ENCODE measurements at places on chromosomes 7 and 10.

- no peak for DNase-seq
Observed at GRCh38 chr10:24825551-24825950, 101.9 kb upstream of the ARHGAP21 start.

- no peak for DNase-seq
Observed at GRCh38 chr7:23474829-23475575, 4.7 kb upstream of the IGF2BP3 start.

GRCh38 chr10:47401874-47402640, 18.0 kb upstream of the ZNF488 start:
- no peak for DNase-seq

GRCh38 chr7:30136117-30136731, 1.4 kb downstream of the MTURN start:
- no peak for DNase-seq

- DNase-seq = no peak
Observed at GRCh38 chr7:51647931-51648351, 331.3 kb upstream of the COBL start.

- DNase-seq = no peak
Observed at GRCh38 chr10:101995451-101996063, 60.4 kb downstream of the ARMH3 start.

DNA sequence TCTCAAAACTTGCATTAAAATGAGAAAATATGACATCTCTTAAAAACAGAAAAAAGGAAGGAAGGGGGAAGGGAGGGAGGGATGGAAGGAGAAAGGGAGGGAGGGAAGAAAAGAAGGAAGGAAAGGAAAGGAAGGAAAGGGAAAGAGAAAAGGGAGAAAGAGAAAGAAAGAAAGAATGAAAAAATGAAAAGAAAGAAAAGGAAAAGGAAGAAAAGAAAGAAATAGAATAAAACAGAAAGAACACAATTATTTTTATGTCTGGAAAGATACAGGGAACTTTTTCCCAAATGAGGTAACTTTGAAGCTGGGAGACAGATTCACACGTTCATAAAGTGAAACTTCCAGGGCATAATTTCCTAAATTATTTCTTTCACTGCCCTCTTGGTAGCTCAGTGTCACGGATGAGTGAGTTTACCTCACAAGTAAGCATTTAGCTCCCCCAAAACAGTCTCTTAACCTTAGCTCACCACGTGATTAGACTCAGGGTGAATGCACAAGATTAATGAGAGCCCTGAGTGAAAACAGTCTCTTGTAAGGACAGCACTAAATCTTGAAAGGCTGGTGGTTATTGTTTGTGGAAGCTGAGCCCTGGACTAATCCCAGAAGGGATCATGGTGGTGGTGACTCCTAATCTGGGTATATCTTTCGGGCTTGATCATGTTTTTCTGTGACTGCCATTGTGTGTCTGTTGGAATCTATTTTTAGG, 74.1 kb upstream of the HDAC9 start:
- DNase-seq = no peak

GRCh38 chr10:75405598-75406461, 4.3 kb upstream of the ZNF503 start:
- DNase-seq = no peak

DNA sequence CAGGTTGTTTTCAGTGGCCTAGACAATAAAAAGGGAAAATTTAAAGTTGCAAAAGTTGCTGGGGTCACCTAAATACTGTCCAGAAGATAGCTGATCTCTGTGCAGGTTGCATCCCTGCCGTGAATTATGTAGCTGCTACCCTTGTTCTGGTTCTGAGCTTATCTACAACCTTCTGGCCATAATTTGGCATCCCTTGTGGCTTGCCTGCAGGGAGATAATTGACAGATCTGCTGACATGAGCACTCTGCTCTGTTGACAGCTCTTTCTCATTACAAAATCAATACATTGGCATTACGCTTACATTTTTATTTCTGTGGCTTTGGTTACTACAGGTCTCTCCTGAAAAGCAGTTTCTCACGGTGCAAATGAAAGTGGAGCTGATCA, 29.3 kb upstream of the HECTD2 start:
- DNase-seq = no peak

DNA sequence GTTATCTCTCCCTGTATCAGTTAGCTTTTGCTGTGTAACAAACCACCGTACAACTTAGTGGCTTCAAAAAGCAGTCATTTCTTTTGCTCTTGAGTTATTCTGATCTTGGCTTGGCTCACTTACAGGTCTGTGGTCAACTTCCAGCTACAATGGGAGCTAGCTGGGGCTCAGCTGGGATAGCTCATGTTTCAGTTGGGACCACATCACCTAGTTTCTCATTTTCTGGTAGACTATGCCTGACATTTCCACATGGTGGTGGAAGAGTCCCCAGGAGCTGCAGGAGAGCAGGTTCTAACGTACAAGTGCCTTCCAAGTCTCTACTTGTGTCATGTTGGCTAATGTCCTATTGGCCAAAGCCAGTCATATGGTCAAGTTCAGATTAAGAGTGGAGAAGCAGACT, 25.8 kb upstream of the PIP4K2A start:
- no peak for DNase-seq

DNA sequence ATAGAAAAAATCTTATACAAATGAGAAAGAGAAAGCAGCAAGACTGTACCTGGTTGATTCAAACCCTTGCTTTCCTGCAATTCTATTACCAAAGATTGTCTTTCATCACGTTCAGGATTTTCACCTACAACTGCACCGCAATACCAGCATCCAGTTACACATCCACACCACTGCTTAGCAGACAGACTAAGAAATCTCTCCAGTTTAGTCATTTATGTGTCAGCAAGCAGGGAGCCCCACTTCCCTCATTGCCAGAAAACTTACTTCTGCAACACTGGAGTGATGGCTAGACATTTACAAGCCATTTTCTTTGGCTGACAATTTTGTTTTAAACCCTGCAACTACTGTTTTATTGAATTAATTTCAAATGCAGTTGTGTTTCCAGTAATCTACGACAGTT, 359.6 kb upstream of the MEOX2 start:
- no peak for DNase-seq

- no peak for DNase-seq
Observed at GRCh38 chr7:159032753-159033472, 111.8 kb downstream of the VIPR2 start.

DNA sequence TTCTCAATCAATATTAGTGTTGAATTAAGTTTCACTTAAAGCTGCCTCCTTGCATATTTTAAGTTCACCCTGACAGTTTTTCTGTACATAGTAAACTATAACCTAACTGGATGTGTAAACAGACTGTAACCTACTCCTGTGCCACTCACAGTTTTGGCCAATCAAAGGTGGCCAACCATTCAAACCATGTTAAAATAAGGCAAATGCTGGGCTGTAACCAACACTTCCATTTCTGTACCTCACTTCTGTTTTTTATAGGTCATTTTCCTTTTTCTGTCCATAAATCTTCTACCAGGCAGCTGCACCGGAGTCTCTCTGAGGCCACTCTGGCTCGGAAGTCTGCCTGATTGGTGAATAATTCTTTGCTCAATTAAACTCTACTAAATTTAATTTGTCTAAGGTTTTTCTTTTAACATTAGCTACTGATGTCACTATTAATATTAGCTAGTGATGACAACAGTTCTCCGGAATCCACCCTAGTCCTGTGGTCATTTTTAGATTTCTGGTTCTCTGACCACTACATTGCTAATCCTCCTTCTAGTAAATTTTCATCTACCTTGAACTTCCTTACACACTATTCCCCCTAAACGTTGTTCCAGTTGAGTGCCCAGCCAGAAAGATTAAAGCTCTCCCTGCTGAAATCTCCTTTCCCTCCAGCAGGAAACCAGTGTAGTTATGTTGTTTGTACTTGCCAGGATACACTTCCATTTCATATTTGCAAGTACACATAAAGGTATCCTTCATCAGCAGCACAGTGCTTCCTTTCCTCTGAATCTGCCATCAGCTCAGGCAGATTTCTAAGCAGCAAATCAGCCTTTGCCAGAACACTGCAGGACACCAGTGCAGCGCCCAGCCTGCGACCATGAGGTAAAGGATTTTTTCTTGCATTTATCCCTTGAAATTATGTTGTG, 18.6 kb upstream of the IFIT2 start:
- no peak for DNase-seq

DNA sequence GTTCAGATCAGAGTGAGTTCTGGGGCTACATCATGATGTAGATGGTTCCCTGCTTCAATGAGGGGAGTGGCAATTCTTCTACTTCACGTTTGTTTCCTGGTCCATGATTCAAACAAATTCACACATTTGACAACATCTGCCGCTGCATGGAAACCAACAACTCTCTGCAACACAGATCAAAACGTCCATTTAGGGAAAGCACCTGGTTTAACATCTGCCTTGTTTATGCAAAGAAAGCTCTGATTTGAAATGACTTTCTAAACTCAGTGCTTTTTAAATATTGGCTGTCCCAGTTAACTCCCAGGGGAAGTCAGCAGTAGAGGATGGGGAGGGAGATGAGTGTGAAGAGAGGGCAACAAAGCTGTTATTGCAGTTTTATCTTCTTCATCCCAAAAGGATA, 93.8 kb downstream of the GAD2 start:
- DNase-seq = no peak

DNA sequence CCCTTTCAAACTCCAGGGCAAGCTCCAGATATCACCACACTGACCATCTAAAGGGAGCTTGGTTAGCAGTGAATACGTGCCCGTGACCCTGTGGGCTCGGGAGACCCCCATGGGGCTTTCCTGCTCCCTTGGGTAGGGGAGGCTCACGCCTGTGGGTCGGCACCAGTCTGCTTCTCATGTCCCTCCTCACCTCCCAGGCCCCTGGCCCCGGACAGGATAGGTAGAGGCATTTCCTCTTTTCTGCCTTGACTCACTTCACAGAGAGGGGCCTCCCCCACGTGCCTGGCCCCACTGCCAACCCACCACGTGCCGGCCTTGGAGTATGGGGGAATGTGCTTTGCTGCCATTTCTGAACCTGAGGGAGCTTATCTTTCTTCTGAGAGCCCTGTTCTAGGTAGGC, 131.3 kb upstream of the FAM20C start:
- DNase-seq = no peak

GRCh38 chr10:32946108-32946507, 11.9 kb downstream of the ITGB1 start:
- DNase-seq = no peak
